ENCODE measurements at places on chromosomes 6 and 20. TPM values are rescaled to one million over a fixed set of nuclear protein-coding genes. Genes with fewer than 3 reads are reported as not detected.

DNA sequence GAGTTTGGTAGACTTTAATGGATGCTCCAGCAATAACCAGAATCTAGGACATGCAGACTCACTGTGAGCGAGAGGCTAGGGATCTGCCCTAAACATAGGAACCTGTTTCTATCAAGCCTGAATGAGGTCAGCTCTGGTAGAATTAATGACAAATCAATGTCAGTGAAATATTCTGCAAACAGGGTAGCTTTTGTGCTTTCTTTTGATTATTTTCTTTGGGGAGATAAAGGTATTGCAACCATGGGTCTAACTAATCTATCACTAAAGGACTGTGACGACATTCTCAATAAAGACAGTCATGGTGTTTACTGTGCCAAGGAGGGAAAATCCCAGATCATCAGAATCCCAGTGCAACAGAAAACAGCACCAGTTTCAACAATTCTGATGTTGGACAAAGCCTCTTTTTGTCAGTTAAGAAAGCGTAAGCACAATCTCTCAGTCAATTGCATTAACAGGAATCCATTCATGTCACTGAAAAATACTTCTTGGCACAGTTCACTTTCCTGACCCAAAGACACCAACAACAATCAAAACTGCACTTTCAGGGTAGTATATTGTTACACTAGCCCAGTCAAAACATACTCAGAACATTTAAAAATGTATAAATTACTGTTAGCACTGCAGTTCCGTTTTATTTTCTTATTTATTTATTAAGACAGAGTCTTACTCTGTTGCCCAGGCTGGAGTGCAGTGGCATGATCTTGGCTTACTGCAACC is 36.8 kb upstream of the SMIM29 start:
- DNase-seq = no peak

ZDHHC14 gene
- total RNA-seq = 7.7 TPM

DNA sequence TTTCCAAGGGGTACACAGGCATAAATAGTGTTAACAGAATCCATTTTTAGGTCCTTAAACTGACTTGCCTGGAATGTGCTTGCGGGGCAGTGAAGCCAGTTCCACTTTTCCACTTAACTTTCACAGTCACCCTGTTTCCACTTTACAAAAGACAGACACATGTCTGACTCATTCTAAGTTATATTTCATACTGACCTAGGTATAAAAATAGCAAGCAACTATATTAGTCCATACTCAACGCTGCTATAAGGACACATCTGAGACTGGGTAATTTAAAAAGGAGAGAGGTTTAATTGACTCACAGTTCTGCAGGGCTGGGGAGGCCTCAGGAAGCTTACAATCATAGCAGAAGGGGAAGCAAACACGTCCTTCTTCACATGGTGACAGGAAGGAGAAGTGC is 88.2 kb downstream of the MTFR2 start:
- DNase-seq = no peak

- no peak for DNase-seq
These were observed 24.8 kb upstream of the DYNLRB1 start for GRCh38 chr20:34491226-34491931.

OOEP gene
- total RNA-seq = not detected

DNA sequence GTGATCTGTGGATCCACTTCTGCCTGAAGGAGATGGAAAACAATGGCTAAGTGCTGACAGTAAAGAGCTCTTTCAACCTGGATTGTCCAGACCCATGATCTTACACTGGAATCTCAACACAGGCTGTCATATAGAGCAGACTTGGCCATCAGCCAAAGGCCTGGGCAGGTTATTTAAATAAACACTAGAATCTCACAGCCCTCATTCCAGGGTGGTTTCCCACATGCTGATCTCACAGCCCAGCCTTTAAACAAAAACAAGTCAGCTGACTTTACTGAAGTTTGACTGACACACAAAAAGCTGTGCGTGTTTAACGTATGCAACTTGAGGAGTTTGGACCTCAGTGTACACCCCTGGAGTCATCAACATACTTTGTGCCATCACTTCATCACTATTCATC is 28.4 kb downstream of the SYNDIG1 start:
- DNase-seq = no peak

- no peak for DNase-seq
These were observed 107.7 kb downstream of the FOXF2 start for GRCh38 chr6:1496836-1497760.

- DNase-seq = no peak
These were observed 8.1 kb upstream of the HINT3 start for GRCh38 chr6:125948455-125948854.

DNA sequence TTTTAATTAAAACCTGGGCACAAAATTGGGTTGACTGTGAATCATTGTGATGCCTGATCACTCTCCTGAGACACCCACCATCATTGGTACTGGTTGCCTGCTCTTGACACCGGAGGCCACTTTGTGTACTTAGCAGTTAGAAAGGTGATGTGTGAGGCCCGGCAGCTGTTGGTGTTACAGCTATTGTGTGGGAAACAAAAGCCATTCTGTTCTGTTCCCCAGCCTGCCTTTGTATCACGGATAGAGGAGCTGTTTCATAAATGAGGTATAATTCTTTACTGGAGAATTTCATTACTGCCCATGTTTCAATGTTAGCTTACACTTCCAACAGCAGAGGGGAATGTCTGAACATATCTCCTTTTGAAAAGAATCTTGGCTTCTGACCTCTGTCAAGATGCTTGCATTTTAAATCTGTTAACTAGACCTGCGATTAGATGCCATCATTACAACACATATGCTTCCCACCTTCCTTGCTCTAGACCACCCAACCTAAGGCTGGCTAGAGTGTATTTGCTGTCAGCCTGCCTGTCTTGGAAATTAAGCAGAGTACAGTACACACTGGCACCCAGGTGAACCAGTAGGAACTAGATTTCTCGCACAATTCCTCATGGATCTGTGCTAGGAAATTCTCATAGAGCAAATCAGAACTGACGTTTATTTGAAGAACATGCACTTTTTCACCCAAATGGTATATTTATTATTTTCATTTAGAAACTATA is 142.4 kb upstream of the INSM1 start:
- DNase-seq = no peak

- DNase-seq = no peak
These were observed 24.1 kb upstream of the CD2AP start for GRCh38 chr6:47453372-47453936.

- DNase-seq = no peak
These were observed 392.0 kb downstream of the SYNE1 start for GRCh38 chr6:152244998-152245630.

GRCh38 chr6:103729658-103730057 is 1130.1 kb downstream of the HACE1 start:
- no peak for DNase-seq

DNA sequence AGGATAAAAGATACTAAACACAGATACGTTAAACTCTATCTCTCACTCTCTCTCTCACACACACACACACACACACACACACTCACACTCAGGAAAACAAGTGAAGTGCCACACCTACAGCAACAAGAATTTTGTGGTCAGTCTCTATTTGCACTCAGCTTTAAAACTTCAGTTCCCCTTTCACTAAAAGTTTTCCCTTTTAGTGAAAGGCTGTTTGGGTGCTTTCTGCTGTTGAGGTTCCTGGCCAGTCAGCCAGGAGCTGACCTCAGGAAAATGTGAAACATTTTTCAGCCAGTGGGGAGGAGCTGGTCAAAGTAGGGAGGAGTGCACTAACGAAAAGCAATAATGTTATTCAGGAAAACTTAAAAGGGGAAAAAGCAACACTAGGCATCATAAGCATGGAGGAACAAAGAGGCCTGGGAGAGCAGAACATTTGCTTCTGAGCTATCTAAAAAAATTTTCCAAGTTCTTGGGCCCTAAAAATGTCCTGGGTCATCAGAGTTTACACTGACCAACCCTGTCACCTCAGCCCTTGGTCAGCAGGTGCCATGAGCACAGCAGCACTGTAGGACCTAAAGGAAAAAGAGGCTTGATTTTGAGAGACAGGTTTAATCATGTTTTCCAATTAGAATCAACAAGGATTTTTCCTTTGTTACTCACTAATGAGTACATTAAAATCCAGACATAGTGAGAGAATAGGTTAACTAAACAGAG is 30.7 kb upstream of the NT5E start:
- DNase-seq = no peak

DNA sequence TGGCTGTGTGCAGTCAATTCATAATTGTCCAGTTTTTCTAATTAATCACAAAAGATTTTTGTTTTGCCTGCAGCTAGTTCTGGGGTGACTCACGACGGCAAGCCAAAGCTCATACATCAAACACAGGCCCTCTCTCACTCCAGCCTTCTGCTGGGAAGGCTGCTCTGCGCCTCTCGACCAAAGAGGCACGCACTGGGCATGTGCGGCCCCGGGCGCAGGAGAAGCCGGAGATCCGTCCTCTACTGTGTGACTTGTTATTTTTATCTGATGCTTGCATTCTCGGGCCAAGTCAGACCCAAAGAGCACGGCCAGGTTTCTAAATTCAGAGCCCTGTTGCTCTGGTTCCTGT is 98.5 kb downstream of the TFAP2A start:
- no peak for DNase-seq

DNA sequence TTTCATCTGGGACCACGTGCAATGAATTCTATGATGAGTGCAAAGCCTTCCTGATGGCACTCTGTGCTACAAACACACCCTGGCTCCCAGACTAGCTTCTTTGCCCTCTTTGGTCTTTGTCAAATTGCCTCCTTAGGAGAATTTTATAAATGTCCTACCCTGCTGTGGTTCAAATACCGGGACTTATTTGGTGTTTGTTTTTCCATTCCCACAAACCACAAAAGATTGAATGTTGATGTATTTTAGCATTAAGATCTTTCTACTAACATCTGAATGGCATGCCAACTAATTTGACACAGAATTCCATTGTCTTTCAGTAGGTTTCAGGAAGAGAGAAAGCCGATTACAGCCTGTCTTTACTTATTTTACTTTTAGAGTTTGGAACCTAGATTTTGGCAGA is 424.2 kb upstream of the SLC35B3 start:
- DNase-seq = no peak

GRCh38 chr6:69593706-69594105 is 203.1 kb downstream of the LMBRD1 start:
- no peak for DNase-seq

DNA sequence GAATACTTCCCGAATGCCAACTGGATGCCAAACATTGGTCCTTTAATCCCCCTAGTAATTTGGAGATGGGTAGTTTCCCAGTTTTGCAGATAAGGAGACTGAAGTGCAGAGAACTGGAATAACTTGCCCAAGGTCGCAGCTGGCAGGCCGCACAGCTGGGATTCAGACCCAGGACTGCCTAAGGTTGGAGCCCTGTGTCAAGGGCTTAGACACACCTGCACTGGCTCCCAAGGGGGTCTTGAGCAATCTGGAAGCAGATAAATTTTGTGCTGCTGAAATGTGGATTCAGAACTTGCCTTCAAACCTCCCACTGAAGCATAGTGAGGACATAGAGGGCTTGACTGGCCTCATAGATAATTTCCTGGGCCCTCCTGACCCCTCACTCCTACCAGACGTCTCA is 30.5 kb downstream of the FOXP4 start:
- DNase-seq = no peak

DNA sequence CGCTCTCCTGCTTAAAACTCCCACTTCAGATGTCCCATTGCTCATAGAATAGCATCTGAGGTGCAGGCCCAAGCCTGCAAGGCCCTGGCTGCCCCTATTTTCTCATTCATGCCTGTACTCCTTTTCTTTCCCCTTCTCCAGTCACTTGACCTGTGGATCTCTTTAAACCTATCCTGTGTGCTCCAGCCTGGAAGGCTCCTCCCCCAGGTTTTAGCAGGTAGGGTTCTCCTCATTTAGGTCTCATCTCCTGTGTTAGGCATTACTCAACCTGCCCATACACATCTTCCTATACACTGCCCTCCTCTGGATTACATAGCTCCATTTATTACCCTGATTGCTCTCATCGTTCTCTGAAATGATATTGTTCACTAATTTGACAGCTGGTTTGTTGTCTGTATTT is 185.3 kb downstream of the BACH2 start:
- no peak for DNase-seq

ARFRP1 gene
- 35.1 TPM for total RNA-seq

DNA sequence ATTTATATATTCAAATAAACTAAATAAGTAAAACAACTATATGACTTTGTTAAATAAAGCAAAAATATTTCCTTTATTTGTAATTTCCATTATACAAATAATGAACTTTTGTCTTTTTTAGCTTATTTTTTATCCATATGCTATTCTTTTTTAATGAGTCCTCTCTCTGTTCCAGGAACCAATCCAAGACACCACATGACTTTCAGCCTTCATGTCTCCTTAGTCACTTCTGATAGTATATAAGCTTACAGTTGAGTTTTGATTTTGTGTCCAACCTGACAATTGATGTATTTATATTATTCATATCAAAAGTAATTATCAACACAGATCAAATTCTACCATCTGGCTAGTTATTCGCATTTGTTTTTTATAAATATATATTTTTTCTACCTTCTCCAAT is 582.3 kb upstream of the GJE1 start:
- no peak for DNase-seq

RPL10A gene
- 797 TPM for total RNA-seq

- no peak for DNase-seq
These were observed 57.1 kb upstream of the GJE1 start for GRCh38 chr6:142075516-142076101.

GRCh38 chr6:38634518-38634917 is 5.2 kb downstream of the BTBD9 start:
- DNase-seq = no peak

DNA sequence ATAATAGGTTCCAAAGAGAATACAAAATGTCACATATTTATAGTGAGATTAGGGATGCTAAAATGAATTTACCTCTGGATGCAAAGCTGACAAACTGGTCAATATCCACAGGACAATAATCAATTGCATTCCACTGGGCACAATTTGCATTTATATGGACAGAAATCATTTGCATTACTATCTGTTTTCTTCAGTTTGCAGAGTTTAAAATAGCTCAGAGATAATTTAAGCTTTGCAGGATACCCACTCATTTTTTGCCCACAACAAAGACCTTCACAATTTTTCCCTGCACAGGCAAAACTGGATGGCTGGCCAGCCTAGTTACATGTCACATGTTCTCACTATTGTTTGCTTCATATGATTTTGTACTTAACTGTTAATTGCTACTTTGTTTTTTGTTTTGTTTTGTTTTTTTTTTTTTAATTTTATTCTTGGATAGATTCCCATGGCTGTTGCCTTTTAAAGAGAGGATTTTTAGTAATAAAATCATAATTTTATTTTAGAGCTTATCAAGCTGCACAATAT is 483.5 kb downstream of the UTRN start:
- DNase-seq = no peak

GRCh38 chr6:14506656-14507246 is 389.2 kb downstream of the CD83 start:
- no peak for DNase-seq

IL20RA gene
- total RNA-seq = not detected

Measured in gastrocnemius medialis (tissue), 4 donors.